ENCODE measurements at places on chromosomes 11 and 22.

DNA sequence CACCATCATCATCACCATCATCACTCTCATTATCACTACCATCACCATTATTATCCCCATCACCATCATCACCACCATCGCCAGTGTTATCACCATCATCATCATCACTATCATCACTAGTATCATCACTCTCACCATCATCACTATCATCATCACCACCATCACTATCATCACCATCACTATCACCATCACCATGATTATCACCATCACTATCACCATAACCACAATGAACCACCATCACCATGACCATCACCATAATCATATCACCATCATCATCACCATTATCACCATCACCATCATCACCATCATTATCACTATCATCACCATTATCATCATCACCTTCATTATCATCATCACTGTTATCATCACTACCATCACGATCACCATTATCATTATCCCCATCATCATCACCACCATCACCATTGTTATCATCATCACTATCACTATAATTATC lies 326.7 kb downstream of the BRD1 start:
- no peak for DNase-seq

- no peak for DNase-seq
Measured at GRCh38 chr11:69376155-69377028, 82.4 kb downstream of the MYEOV start.

DNA sequence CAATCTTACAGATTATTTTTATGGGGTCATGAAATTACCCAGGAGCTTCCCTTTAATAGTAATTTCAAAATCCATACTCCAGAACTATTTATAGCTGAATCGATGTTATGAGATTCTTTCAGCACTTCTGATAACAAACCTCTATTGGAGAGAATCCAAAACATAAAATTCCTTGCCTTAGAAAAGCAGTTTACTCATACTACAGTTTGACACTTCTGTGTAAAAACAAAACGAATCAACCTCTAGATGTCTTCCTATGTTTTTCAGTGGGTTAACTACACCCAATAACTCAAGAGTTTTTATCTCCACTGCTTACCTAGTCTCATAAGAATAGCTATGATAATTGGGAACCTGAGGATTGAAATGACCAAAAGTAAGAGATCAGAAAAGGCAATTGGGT lies 35.6 kb downstream of the KIF18A start:
- peak; percentile 63 for DNase-seq

DNA sequence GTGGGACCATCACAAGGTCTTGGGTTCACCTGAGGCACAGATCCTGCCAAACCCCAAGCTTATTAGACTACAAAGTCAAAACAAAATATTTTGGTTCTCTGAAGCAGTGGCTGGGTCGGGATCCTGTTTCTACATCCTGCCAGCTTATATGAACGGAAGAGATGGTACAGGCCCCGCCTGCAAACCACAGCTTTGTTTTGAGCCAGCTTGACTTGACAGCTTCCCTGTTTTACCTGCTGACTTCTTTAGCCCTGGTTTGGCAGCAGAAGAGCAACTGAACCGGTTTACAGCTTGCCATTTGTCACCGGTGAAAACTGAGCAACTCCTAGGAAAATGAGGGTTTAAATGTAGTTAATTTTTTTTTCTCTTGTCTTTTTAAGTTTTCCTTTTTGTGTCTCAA lies 11.4 kb downstream of the PACS1 start:
- peak; percentile 40 for DNase-seq

GRCh38 chr22:40690370-40690769 lies 11.1 kb downstream of the MCHR1 start:
- DNase-seq: no peak

DNA sequence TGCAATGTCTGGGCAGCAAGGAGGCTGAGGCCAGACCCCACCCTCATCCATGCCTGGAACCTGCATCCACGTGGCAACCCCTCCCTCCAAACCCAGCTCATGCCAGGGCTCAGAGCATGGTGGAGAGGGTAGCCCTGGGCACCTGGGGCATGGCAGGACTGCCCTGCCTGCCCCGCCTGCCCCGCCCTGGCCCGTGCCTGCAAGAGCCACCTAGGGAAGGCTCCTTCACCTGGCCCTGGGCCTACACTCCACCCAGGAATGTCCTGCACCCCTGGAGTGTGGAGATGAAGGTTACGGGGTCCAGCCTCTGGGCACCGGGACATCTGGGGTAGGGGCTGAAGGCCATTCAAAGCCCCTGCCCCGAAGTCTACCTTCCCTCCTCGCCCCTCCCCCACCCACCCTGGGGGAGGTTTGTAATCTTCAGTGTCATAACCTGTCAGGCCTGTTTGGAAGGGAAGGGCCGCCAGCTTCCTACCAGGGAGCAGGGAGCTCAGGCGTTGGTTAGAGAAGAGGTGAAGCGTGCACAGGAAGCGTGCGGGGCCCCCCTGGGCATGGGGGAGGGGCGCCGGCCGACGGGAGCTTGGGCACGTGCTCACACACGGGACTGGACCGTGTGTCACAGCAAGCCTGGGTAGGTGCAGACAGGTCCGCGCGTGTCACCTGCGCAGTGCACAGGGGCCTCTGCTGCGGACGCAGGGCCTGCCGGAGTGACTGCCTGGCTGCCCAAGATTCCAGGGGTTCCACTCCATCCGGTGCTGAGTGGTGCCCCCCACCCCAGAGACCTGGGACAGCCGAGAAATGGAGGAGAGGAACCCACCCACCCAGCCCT lies 30.7 kb upstream of the TH start:
- no peak for DNase-seq

GRCh38 chr11:30292545-30292944 lies 30.4 kb upstream of the ARL14EP start:
- no peak for DNase-seq

GRCh38 chr11:57764021-57764420 lies 2.4 kb downstream of the CTNND1 start:
- no peak for DNase-seq

DNA sequence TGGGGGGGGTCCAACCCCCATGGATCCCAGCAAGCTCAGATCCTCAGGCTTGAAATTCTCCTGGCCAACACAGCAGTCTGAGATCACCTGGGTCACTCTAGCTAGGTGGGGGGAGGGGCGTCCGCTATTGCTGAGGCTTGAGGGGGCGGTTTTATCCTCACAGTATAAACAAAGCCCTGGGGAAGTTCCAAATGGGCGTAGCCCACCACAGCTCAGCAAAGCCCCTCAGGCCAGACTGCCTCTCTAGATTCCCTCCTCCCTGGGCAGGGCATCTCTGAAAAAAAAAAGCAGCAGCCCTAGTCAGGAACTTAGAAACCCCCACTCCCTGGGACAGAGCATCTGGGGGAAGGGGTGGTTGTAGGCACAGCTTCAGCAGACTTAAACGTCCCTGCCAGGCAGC lies 16.7 kb downstream of the TRPC6 start:
- no peak for DNase-seq

GRCh38 chr11:68641880-68642279 lies 42.5 kb upstream of the GAL start:
- DNase-seq: no peak

- DNase-seq: no peak
Measured at GRCh38 chr11:46641639-46642038, 24.3 kb downstream of the ATG13 start.

DNA sequence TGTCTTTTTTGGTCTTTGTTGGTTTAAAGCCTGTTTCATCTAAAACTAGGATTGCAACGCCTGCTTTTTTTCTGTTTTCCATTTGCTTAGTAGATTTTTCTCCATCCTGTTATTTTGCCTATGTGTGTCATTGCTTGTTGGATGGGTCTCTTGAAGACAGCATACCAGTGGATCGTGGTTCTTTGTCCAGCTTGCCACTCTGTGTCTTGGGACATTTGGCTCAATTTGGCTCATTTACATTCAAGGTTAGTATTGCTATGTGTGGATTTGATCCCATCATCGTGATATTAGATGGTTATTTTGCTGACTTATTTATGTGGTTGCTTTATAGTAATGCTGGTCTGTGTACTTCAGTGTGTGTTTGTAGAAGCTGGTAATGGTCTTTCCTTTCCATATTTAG lies 31.4 kb upstream of the ANKK1 start:
- no peak for DNase-seq

DNA sequence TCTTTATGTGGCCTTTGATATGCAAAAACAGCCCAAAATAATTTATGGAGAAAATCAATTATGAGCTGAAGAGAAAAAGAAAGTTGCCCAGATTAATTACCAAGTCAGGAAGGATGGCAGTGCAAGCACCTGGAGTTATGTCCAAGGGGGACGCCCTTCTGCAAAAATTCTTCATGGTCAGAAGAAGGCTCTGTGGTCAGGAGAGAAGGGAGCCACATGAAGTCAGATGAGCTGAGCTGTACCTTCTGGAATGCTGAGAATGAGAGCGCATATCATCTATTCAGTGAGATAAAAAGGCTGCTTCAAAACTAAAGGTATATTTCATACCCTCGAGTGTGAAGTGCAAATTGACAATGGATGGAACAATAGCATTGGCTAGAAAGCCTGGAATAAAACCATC lies 607.4 kb downstream of the NTM start:
- peak; percentile 78 for DNase-seq

GRCh38 chr11:45995342-45995734 lies 72.9 kb downstream of the LARGE2 start:
- no peak for DNase-seq

DNA sequence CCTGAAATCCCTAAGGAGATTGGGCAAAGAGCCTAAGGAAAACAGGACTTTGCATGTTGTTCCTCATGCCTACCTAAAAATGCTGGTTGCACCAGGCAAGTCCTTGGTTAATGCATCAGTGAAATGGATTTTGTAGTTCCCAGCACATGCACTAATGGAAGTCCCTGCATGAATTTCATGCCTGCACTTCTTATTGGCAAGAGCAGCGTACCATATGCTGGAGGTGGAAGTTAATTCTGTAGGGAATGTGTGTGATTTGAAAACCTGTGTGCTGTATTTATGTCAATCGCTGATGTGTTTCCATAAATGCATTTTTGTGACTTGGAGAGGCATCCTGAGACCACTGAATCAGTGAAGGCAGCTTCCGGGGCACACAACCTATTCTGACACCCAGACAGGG lies 140.3 kb upstream of the MTNR1B start:
- no peak for DNase-seq

GRCh38 chr11:26995701-26996460 lies 2.0 kb downstream of the FIBIN start:
- peak; percentile 34 for DNase-seq

DNA sequence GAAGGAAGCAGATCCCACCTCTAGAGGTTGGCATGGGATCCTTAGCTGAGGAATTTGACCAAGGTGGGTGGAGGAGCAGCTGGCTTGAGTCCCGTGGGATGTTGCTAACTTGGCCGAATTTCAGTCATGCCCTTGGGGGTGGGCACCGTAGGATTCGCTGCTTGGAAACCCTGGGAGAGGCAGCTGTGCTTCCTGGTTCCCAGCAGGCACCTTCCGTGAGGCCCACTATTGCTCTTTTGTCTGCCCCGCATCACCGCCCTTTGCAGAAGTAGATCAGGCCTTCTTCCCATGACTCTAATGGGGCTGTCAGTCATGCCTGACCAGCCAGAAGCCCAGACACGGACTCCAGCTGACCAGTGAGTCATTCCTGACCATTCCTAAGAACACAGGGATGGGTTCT lies 292.3 kb upstream of the SYN3 start:
- no peak for DNase-seq

GRCh38 chr22:40421941-40422340 lies 51.5 kb downstream of the SGSM3 start:
- no peak for DNase-seq

- no peak for DNase-seq
Measured at GRCh38 chr11:78812513-78813293, 238.0 kb upstream of the NARS2 start.

DNA sequence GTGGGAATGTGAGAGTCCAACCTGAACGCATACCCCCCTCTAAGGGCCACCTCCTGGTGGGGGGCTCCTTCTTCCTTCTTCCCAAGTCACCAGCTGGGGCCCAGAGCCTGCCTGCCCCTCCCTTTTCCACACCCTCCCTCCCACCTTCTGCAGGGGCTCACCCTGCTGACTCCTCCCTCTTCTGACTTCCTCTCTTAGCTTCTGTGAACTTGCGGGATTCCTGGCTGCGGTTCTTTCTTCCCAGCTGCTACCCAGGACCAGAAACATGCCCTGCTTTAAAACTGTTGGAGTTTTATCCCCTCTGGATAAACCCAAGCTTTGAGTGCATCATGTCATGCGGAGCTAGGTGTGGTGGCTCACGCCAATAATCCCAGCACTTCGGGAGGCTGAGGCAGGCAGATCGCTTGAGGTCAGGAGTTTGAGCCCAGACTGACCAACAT lies 10.2 kb downstream of the LRRC74B start:
- no peak for DNase-seq

GRCh38 chr11:86489442-86489841 lies 114.8 kb downstream of the CCDC81 start:
- DNase-seq: no peak

DNA sequence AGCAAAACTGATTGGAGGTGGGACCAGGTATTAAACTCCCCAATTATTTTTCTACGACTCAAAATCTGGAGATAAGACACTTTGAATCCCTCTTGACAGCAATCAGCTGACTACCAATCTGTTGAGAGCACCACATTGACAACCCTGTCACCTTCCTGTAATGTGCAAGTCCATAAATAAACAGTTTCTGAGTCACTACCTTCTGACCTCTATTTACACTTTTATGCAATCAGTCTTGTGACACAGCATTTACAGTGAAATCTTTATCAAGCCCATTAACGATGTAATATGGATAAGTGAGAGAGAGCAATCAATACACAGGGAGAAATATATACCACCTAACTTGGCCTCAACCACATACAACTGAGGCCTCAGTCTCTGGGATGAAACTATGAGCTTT lies 283.7 kb upstream of the ANO5 start:
- no peak for DNase-seq

- DNase-seq: no peak
Measured at GRCh38 chr11:87012673-87013072, 25.1 kb upstream of the TMEM135 start.

All from cardiac fibroblast (primary cell).